HepG2 (cell line): ENCODE measurements at places on chromosomes 2 and 18. TPM values are rescaled to one million over a fixed set of nuclear protein-coding genes. Genes with fewer than 3 reads are reported as not detected.

- no peak overlapping the region for H3K27ac ChIP-seq
- no peak overlapping the region for H3K4me3 ChIP-seq
- H3K27me3 ChIP-seq: no peaks in the 10 kb centered on the region
- H3K36me3 ChIP-seq: no peaks in the 10 kb centered on the region
- DNase-seq: no peak
Observed at GRCh38 chr18:44564922-44565321, 115.8 kb upstream of the SETBP1 start.

- H3K27me3 ChIP-seq: no peaks in the 10 kb centered on the region
- H3K4me1 ChIP-seq: no peaks in the 10 kb centered on the region
- no peaks in the 10 kb centered on the region for H3K36me3 ChIP-seq
- no peak overlapping the region for H3K27ac ChIP-seq
- DNase-seq: no peak
Observed at GRCh38 chr2:188523919-188524318, 232.2 kb downstream of the GULP1 start.

- H3K27me3 ChIP-seq: no peaks in the 10 kb centered on the region
- H3K4me1 ChIP-seq: peaks cover 84% of the 10 kb centered on the region
- DNase-seq: peak; percentile 99
- no peaks in the 10 kb centered on the region for H3K36me3 ChIP-seq
- H3K4me3 ChIP-seq: no peak overlapping the region
Observed at GRCh38 chr2:227450926-227451654, 20.9 kb upstream of the AGFG1 start.

DNA sequence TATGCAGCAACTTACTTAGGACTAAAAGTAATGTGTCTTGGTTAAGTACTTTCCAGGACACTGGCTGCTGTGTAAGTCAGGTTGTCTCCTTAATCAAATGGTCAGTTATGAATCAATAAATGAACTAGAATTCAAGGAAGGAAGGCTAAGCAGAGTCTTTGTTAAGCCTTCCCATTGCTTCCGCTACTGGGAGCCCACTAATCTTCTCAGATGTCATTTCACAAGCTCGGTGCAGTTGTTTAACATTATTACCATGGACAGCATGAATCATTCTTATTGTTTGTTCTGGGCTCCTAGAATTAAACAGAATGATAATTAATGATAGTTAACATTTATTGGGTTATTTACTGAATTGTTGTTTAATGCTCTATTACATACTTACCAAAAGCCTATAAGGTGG is 26.0 kb upstream of the MEIS1 start:
- no peaks in the 10 kb centered on the region for H3K36me3 ChIP-seq
- H3K27me3 ChIP-seq: no peaks in the 10 kb centered on the region
- no peak overlapping the region for H3K27ac ChIP-seq
- no peaks in the 10 kb centered on the region for H3K4me1 ChIP-seq
- DNase-seq: no peak
- no peak overlapping the region for H3K4me3 ChIP-seq

EIPR1 gene
- total RNA-seq: 70.0 and 92.3 TPM in 2 replicates

DNA sequence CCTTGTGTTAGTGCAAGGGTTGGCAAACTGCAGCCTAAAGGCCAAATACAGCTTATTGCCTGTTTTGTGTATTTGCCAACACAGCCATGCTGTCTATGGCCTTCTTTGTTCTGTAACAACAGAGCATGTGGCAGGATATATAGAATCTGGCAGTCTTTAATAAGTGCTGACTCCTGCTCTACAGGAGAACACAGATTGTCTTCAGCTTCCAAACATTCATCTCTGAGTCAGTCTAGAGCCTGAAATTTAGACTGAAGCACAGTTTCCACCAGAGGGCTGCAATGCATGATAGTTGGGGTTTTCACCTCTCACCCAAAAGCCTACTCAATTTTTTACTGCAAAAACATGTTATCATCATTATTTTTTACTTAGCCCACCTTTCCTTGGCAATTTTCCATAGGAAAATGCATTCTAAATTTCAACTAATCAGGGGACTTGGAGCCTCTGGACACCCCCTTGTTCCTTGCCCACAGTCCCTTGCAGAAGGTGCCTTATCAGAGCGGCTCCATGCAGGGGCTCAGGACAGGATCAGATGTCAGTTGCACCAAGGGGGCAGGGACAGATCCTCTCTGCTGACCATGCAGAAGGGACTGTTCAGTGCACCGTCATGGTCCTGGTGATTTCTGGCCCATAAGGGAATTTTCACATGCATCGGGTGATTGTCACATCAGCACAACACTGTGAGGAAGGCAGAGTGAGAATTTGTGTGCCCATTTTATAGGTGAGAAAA is 12.4 kb downstream of the IL37 start:
- H3K27ac ChIP-seq: no peak overlapping the region
- H3K4me3 ChIP-seq: no peak overlapping the region
- H3K36me3 ChIP-seq: no peaks in the 10 kb centered on the region
- peaks cover 11% of the 10 kb centered on the region for H3K4me1 ChIP-seq

UBE2E3 gene
- total RNA-seq: 45.7 and 54.0 TPM in 2 replicates

GRCh38 chr18:60686142-60686541 is 313.6 kb upstream of the MC4R start:
- H3K36me3 ChIP-seq: no peaks in the 10 kb centered on the region
- H3K27ac ChIP-seq: no peak overlapping the region
- no peak overlapping the region for H3K4me3 ChIP-seq
- no peaks in the 10 kb centered on the region for H3K27me3 ChIP-seq

- no peak overlapping the region for H3K27ac ChIP-seq
- no peak for DNase-seq
- no peak overlapping the region for H3K4me3 ChIP-seq
- H3K4me1 ChIP-seq: no peaks in the 10 kb centered on the region
Observed at GRCh38 chr2:239165206-239165831, 235.5 kb downstream of the HDAC4 start.

DNA sequence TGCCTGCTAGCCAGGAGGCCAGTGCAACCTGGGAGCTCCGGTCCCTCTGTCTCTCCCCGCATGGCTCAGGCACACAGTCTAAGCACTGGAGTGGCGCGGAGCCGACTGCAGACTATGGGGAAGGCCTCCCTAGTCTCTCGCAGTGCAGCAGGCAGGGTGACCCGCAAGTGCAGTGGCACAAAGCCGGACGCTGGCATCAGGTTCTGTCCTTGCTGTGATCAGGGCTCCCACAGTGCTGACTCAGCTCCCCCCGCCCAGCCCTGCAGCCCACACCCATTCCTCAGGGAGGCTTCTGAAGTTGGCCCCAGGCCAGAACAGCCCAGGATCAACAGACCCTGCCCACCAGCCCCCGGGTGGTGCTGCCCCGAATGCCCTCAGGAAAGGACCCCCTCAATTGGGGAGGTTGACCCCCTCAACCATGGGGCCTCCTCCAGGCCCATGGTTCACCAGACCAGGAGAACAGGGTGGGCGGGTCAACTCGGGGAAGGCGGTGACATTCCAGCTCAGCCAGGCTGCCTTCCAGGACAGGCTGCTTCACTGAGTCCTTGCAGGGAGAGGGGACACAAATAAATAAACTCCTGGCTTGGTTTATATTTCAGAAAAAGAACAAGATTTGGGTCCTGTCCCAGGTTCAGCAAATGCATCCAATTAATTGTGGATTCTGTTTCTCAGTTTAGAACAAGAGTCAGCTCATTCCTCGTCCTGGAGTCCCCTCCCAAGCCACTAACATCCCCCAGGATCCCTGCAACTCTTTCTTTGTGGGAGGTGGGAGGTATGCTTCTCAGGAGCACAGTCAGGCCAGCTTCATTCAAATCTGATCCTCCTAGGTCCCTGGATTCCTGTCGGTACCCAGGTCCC is 12.2 kb downstream of the BIN1 start:
- peaks cover 3% of the 10 kb centered on the region; the same call in 1 of the 2 replicates for H3K27me3 ChIP-seq
- no peak overlapping the region for H3K4me3 ChIP-seq
- no peak overlapping the region for H3K27ac ChIP-seq

DNA sequence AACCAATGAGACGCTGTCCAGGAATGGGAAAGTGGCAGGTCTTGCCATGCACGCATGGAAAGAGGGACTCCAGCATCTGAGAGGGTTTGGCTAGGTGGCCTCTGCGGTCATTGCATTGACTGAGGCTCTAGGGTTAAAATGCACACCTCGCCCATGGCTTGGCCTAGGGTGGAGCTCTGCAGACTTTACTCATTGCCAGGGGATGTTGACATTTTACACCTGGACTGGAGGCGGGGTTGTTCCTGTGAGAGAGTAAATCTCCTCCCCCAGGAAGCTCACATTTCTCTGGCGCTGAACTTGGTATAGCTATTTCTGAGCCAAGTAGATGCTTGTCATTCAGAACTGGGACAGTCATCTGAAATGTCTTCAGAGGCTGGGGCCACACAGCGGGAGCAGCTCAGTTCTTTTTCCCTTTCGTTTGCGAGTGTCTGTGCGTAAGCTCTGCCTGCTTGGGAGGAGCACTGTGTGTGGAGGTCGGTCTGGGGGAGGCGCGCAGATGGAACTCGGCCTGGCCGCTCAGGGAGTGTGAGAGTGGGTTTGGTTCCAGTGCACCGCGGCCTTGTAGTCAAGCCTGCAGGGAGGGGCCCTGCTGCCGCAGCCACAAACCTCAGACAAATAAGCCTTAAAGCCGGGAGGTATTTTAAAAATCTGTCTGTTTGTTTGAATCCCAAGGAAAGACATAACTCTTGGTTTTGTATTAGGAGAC is 76.5 kb downstream of the LPIN1 start:
- H3K36me3 ChIP-seq: peaks cover 19% of the 10 kb centered on the region; the same call in 2 of the 3 replicates
- H3K4me1 ChIP-seq: peaks cover 59% of the 10 kb centered on the region
- H3K27ac ChIP-seq: peak overlapping the region; percentile 16
- H3K27me3 ChIP-seq: no peaks in the 10 kb centered on the region

DNA sequence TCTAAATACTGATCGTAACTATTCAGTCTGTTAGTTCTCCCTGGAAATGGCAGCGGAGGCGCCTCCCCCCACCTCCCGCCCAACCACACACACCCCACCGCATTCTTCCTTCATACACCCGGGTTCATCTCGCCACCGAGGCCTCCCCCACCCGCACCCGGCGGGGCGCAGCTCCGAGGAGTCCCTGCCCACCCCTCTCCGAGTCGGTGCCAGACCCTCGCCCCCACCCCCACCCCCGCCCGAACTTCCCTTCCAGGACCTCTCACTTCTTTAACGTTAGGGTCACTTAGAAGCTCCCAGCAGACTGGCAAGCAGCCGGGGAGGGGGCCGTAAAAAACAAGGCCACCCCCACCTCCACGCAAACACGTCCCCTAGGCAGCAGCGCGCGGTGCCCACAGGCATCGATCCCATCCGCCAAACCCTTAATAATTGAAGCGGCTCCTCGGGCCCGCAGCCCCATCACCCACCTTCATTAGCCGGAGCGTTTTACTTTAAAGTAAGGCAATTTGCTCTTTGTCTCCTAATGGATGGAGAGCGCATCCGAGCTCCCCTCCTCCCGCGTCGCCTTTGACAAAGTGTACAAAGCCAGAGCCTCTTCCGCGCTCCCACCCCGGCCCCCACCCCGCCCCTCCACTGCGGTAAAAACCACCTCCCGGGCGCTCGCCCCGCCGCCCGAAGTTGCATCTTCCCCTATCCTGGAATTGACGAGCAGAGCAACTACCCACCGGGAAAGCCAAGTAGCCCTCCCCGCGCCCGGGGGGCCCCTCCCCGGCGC is 624 bp downstream of the ZNF516 start:
- peak overlapping the region; percentile 84 for H3K4me3 ChIP-seq
- H3K27me3 ChIP-seq: no peaks in the 10 kb centered on the region
- peak; percentile 25 for DNase-seq
- peak overlapping the region; percentile 100 for H3K27ac ChIP-seq
- no peaks in the 10 kb centered on the region for H3K36me3 ChIP-seq

GRCh38 chr2:50491541-50492476 is 540.1 kb downstream of the NRXN1 start:
- H3K4me3 ChIP-seq: no peak overlapping the region
- no peak overlapping the region for H3K27ac ChIP-seq
- H3K4me1 ChIP-seq: no peaks in the 10 kb centered on the region
- no peaks in the 10 kb centered on the region for H3K27me3 ChIP-seq
- peak; percentile 16 for DNase-seq

- no peak overlapping the region for H3K27ac ChIP-seq
- no peaks in the 10 kb centered on the region for H3K36me3 ChIP-seq
- no peak for DNase-seq
- H3K4me1 ChIP-seq: peaks cover 6% of the 10 kb centered on the region; the same call in 1 of the 2 replicates
- no peak overlapping the region for H3K4me3 ChIP-seq
Observed at GRCh38 chr2:152161598-152161997, 14.0 kb downstream of the STAM2 start.

NAT8 gene
- total RNA-seq: 1.8 and 1.9 TPM in 2 replicates
